ENCODE measurements at places on chromosomes 16 and 17. TPM values are rescaled to one million over a fixed set of nuclear protein-coding genes. Genes with fewer than 3 reads are reported as not detected.
A peak's percentile ranks its signal among the peaks of the same experiment; 100 is the strongest.

- peak; percentile 78 for DNase-seq
Measured at GRCh38 chr17:2050300-2051060, 4.4 kb upstream of the HIC1 start.

DNA sequence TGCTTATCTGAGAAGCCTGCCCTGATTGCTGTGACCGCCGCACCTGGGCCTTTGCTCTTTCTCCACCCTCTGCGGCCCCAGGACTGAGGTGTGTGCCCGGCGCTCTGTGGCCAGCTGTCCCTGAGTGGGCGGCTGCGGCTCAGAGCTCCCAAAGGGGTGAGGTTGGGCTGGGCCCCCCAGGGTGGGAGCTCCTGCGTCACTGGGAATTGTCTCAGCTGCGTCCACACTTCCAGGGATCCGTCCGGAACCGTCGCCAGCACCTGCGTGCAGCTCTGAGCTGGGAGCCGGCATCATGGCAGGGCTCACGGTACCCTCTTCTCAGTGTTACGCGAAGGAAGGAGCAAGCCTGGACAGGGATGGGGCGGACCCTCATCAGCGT is 24.3 kb downstream of the ZNF469 start:
- no peak for DNase-seq

DNA sequence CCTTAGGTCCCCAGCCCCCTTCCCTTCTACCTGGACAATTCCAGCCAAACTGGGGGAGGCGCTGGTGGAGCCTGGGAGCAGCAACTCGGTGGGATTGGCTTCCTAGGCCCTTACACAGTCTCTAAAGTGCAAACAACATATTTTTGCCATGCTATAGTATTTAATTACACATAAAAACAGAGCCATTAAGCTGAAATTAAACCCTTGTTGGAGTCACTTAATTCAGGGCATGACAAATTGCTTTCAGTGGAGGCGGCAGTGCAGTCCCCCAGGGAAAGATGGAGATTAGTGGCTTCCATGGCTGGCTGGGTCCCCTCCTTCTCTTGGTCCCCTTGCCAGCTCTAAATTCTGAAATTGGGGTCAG is 17.3 kb downstream of the IGFBP4 start:
- no peak for DNase-seq

The GFER gene
- total RNA-seq = 24.7 TPM

- DNase-seq = no peak
Measured at GRCh38 chr17:77701996-77702395, 256.5 kb upstream of the TNRC6C start.

The PPP1R27 gene
- not detected for total RNA-seq

- DNase-seq = no peak
Measured at GRCh38 chr16:66325717-66326376, 40.6 kb upstream of the CDH5 start.

GRCh38 chr17:75565066-75565465 is 22.5 kb upstream of the MYO15B start:
- DNase-seq = no peak

The ARHGDIG gene
- total RNA-seq = not detected

The TEKT1 gene
- total RNA-seq = 9.7 TPM

The SKAP1 gene
- total RNA-seq = 6.4 TPM

GRCh38 chr16:87068762-87069150 is 248.4 kb downstream of the C16orf95 start:
- no peak for DNase-seq

The NPW gene
- not detected for total RNA-seq

DNA sequence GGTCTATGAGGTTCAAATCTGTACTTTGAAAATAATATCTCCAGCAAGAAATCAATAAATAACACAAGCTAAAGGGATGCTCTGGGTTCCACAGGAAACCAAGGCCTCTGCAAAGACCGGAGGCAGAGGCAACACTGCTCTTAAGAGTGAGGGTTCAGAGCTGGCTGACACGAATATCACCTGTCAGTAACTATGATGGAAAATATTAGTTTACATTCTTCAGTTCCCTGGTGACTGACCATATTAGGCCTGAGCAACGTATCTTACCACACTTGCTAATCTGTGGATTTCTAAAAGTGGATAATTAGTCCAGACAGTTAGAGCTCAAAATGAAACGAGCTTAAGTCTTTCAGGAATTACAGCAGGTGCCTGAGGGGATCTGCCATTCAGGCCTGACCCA is 459.3 kb downstream of the HS3ST3B1 start:
- no peak for DNase-seq

The USP43 gene
- total RNA-seq = 6.8 TPM

DNA sequence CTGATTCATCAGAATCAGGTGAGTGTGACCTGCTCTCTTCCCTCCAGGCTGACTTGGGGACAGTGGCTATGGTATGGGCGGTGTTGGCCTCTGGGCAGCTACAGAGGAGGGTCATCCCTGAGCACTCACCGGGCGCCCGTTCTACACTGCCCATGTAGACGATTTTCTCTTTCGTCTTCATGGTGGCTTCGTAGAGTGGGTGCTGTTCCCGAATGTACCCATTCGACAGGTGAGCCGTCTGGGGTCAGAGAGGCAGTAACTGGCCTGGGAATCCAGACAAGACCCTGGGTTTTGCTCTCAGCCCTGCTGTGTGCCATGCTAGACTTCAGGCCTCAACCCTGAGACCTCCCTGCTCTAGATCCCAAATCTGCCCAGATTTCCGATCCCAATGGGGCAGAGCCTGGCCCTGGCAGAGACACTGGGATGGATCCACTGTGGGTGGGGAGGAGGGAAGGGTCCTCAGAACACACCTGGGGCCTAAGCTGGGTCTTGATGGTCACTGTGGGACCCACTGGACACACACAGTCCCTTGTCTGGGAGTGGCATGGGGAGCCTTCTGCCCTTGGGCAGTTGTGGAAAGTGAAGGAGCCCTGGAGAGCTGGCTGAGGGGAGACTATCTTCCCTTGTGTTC is 13.2 kb downstream of the USP6 start:
- no peak for DNase-seq

The DYNLRB2 gene
- total RNA-seq = 7.1 TPM

DNA sequence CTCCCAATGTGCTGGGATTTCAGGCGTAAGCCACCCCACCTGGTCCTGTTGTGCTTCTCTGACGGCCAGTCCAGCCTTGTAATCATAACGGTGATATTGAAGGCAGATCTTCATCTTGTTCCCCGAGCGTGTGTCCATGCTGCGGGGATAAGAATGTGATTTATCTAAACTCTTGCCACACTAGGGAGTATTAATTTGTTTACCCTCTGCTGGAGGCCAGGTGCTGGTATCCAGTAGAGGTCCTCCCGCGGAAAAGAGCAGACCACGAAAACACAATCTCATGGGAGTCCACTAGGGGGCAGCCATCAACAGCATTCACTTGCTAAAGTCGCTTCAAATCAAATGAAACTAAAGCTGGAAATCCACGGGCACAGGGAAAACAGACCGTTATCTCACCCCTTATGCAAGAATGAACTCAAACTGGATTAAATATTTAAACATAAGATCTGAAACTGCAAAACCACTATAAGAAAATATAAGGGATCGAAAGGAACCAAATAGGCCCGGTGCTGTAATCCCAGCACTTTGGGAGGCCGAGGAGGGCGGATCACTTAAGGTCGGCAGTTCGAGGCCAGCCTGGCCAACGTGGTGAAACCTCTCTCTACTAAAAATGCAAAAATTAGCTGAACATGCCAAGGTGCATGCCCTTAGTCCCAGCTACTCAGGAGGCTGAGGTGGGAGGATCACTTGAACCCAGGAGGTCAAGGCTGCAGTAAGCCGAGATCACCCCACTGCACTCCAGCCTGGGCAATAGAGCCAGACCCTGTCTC is 22.3 kb upstream of the RBBP6 start:
- peak; percentile 71 for DNase-seq

The SDK2 gene
- total RNA-seq = 1.4 TPM

- no peak for DNase-seq
Measured at GRCh38 chr16:77297996-77298395, 98.8 kb downstream of the SYCE1L start.

- DNase-seq = no peak
Measured at GRCh38 chr16:70529051-70529777, 5.6 kb downstream of the SF3B3 start.

The MYH13 gene
- total RNA-seq = not detected

The NEUROD2 gene
- not detected for total RNA-seq
